ENCODE measurements at places on chromosomes 2 and 18.

- DNase-seq: no peak
Measured at GRCh38 chr18:40404284-40404683, 1550.8 kb upstream of the PIK3C3 start.

- DNase-seq: no peak
Measured at GRCh38 chr18:41928581-41928980, 26.5 kb upstream of the PIK3C3 start.

- DNase-seq: no peak
Measured at GRCh38 chr2:143229411-143229810, 100.2 kb downstream of the ARHGAP15 start.

DNA sequence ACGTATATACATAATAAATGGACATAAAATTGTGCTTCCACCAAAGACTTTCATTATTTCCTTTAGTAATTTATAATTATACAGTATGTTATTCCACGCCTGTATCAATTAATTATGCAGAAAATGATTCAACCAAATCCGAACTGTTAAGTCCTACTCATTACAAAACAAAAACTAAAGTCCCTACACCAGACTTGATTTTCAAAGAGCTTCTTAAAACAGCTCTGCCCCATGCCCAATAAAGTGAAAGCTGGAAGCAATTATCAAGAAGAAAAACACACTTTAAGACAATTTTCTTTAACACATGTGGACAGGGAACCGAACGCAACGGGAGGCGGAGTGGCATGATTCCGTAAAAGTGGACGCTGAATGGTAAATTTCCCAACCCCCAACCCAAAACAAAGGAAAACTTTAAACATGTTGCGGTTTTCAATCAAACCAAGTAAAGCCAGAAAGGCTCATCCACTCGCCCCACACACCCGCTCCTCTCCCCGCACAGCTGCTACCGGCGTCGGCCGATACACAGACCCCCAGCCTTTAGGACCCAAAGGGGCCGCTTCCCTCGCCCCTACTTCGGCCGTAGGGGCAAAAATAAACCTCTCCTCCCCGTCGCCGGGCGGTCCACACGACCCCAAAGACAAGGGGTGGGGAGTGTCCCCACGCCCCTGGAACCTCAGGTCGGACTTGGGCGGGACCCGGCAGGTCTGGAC is 705 bp downstream of the YES1 start:
- peak; percentile 60 for DNase-seq

DNA sequence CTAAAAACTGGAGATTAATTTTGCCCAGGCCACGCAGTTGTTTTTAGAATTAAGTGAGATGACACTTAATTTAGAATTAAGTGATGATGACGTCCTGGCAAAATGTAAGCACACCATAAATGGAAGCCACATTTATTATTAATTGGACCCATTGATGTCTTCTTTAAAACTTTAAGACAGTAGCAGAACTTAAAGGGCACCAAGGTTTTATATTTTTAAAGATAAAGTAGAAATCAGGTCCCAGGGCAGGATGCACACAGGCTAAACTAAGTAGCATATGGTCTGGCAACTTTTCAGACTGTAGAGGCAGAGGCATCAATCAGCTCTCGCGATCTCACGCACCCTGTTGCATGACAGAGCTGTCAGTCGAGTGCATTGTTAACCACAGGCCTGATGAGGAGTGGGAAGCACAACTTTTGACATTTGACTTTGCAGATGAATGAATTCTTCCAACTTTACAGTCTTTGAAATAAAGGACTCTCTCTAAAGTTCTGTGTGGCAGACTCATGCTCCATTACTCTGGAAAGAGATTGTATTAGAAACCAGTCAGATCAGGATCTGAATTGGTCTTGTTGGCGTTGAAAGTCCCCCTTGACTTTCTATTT is 232.4 kb downstream of the CD226 start:
- no peak for DNase-seq

- DNase-seq: no peak
Measured at GRCh38 chr2:48483506-48483905, 46.4 kb upstream of the STON1 start.

DNA sequence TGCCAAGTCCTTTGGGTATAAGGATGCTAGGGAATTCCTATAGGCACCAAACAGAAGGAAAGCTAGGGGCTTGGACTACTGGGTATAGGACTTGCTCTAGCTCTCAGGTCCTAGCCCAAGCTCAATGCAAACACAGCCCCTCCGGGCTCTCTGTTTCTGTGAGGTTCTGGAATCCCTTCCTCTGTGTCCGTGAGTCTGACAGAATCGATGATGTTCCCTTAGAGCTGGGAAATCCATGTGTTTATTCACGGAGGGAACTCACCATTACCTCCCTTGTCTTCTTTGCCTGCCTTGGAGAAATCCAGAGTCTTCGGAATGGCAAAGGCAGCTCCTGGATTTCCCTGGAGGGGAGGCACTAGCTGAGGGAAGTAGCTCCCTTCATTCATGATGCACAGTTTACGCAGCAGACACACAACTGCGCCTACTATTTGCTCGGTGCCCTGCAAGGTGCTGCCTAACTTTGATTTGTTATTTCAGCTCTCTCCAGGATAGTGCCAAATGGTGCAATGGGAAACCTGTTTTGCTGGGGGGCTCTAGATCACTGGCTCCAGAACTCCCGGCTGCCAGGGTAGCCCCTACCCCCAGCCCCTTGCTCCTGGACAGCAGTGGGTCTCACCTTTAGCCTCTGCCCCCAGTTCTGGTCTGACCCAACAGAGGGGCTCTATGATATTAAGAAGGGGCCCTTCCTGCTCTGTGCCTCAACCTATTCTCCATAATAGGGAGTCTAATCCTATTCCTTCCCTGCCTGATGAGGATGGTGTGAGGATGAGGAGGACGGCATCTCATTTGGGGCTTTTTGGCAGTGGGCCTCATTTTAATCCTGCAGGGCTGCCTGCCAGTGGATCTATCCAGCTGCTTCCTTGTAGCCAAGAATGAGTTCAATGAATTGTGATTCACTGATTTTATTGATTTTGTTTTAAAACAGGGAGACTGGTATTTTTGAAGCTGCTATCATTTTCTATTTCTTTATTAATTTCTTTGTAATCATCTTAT is 8.4 kb upstream of the PSMD1 start:
- no peak for DNase-seq

- no peak for DNase-seq
Measured at GRCh38 chr2:218389333-218390150, 7.5 kb downstream of the SLC11A1 start.

DNA sequence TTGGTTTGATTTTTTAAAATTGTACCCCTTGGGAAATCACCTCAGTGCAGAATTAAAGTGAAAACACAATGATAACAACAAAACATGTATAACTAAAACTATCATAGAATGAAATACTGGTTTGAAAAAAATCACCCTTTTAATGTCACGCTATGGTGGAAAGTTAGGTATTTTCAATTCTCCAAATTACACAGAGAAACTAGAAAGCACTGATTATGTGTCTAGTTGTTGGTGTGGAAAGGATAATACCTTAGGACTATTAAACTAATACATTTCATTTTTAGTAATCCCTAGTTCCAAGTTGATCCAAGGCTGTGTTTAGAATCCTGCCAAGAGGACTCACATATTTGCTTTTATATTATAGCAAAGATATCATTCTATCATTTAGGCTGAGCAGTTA is 71.2 kb downstream of the NUP35 start:
- DNase-seq: no peak

DNA sequence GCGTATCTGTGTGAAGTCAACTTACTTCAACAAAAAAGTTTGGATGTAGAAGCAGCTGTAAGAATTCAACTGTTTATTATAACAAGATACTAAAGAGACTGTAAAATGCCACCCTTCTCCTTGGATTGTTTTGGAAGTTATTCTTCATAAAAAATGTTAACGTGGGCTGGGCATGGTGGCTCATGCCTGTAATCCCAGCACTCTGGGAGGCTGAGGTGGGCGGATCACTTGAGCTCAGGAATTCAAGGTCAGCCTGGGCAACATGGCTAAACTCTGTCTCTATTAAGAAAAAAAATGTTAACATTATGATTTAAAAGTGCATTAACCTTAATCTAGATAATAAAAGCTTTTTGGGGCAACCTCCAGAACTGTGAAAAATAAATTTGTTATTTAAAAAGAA is 7.7 kb downstream of the CIAO1 start:
- no peak for DNase-seq

GRCh38 chr18:67367540-67367939 is 149.0 kb downstream of the DSEL start:
- no peak for DNase-seq
